IMR-90 (cell line): ENCODE measurements at places on chromosomes 16 and 17. TPM values are rescaled to one million over a fixed set of nuclear protein-coding genes. Genes with fewer than 3 reads are reported as not detected.

The TBC1D3E gene
- not detected in 2 replicates for total RNA-seq

The BRICD5 gene
- 0.18 and 0.28 TPM in 2 replicates for total RNA-seq

The SCGB1C2 gene
- not detected in 2 replicates for total RNA-seq

The CDH3 gene
- not detected in 2 replicates for total RNA-seq

The MYL11 gene
- total RNA-seq = not detected in 2 replicates

The LITAFD gene
- not detected in 2 replicates for total RNA-seq

The ABCC6 gene
- total RNA-seq = 0.36 and 0.56 TPM in 2 replicates

The TTLL6 gene
- not detected in 2 replicates for total RNA-seq

The YBX2 gene
- not detected in 2 replicates for total RNA-seq

The MARVELD3 gene
- not detected in 2 replicates for total RNA-seq

The TAT gene
- not detected in 2 replicates for total RNA-seq

The KCNG4 gene
- total RNA-seq = not detected in 2 replicates

The RAMP2 gene
- 0.18 and 0.28 TPM in 2 replicates for total RNA-seq

The TTYH2 gene
- 2.3 and 4.2 TPM in 2 replicates for total RNA-seq

The TERF2IP gene
- 15.4 and 25.6 TPM in 2 replicates for total RNA-seq

The CNGB1 gene
- total RNA-seq = not detected in 2 replicates

The KRTAP2-2 gene
- not detected in 2 replicates for total RNA-seq
